ENCODE measurements at places on chromosomes 11 and 22. TPM values are rescaled to one million over a fixed set of nuclear protein-coding genes. Genes with fewer than 3 reads are reported as not detected.

Gene SHISA8
- total RNA-seq, result not detected

Gene KCNJ1
- total RNA-seq, result 0.43 TPM

Gene PNPLA5
- not detected for total RNA-seq

Gene SCGB1A1
- not detected for total RNA-seq

Gene EP300
- 24.6 TPM for total RNA-seq

Gene PLEKHB1
- not detected for total RNA-seq

Gene CYP2D6
- 0.85 TPM for total RNA-seq

Gene SLC22A12
- not detected for total RNA-seq

Gene CHRM1
- not detected for total RNA-seq

Gene OR5A2
- total RNA-seq, result not detected

Gene PRDX5
- 392 TPM for total RNA-seq

Gene TALDO1
- total RNA-seq, result 259 TPM

Gene MIOX
- total RNA-seq, result not detected

Gene OR51B4
- total RNA-seq, result not detected

Gene MOGAT2
- total RNA-seq, result not detected

Gene PATE1
- not detected for total RNA-seq

Gene GLB1L3
- 3.9 TPM for total RNA-seq

Gene NECTIN1
- 90.4 TPM for total RNA-seq

Gene DKK3
- total RNA-seq, result 285 TPM

Gene MPZL2
- total RNA-seq, result 106 TPM

Gene TRIM44
- total RNA-seq, result 22.6 TPM

Gene SHANK2
- 9.6 TPM for total RNA-seq

Gene RASL10A
- not detected for total RNA-seq

Gene OR8D4
- total RNA-seq, result not detected

Gene PARVG
- not detected for total RNA-seq

Gene NCR3LG1
- total RNA-seq, result 2.6 TPM

Gene KCNK4
- total RNA-seq, result not detected

Gene ART1
- total RNA-seq, result not detected

Gene SLC17A6
- total RNA-seq, result not detected

Gene NRIP3
- total RNA-seq, result 4.1 TPM

Gene ZBTB16
- total RNA-seq, result 2.4 TPM

Gene PIWIL4
- 1.2 TPM for total RNA-seq

Gene SLCO2B1
- total RNA-seq, result 6.7 TPM

Gene OR51I1
- total RNA-seq, result 0.24 TPM

Gene NLRP6
- not detected for total RNA-seq

Gene C22orf42
- not detected for total RNA-seq

Gene RTN4RL2
- not detected for total RNA-seq

Gene FJX1
- 50.5 TPM for total RNA-seq

Gene PKNOX2
- not detected for total RNA-seq

Gene ROBO3
- 35.2 TPM for total RNA-seq
